Dermis microvascular lymphatic vessel endothelial cell (primary cell): ENCODE measurements at places on chromosomes 12 and 14. TPM values are rescaled to one million over a fixed set of nuclear protein-coding genes. Genes with fewer than 3 reads are reported as not detected.
A peak's percentile ranks its signal among the peaks of the same experiment; 100 is the strongest.

ADCY6 gene
- 27.2 and 35.7 TPM in 2 replicates for total RNA-seq

MARS1 gene
- 72.9 and 77.4 TPM in 2 replicates for total RNA-seq

SCN8A gene
- under 0.01 and 0.38 TPM in 2 replicates for total RNA-seq

KERA gene
- not detected in 2 replicates for total RNA-seq

CORO1C gene
- 190 and 213 TPM in 2 replicates for total RNA-seq

SOCS2 gene
- 60.9 and 64.4 TPM in 2 replicates for total RNA-seq

C12orf57 gene
- 88.7 and 206 TPM in 2 replicates for total RNA-seq

RHEBL1 gene
- 1.9 and 2.2 TPM in 2 replicates for total RNA-seq

GSG1 gene
- total RNA-seq, result not detected in 2 replicates

CLEC4E gene
- not detected in 2 replicates for total RNA-seq

ZBTB1 gene
- 33.4 and 40.8 TPM in 2 replicates for total RNA-seq

GRCh38 chr12:31325524-31325875, 450 bp downstream of the SINHCAF start:
- no peak for DNase-seq

GRCh38 chr12:59643550-59643949, 47.7 kb downstream of the SLC16A7 start:
- no peak for DNase-seq

- DNase-seq, result no peak
These were observed 458 bp downstream of the SSPN start for GRCh38 chr12:26195641-26196420.

GRCh38 chr14:22512106-22512814, 76.8 kb downstream of the DAD1 start:
- peak; percentile 12 for DNase-seq

- no peak for DNase-seq
These were observed 164.1 kb downstream of the EPS8 start for GRCh38 chr12:15625075-15625474.

GRCh38 chr12:111389635-111390034, 16.1 kb upstream of the SH2B3 start:
- DNase-seq, result no peak

GRCh38 chr12:64826234-64826633, 1.8 kb downstream of the TBC1D30 start:
- DNase-seq, result peak; percentile 80

GRCh38 chr12:1277905-1278304, 286.9 kb downstream of the ERC1 start:
- no peak for DNase-seq

GRCh38 chr12:79275631-79276030, 411.1 kb downstream of the SYT1 start:
- no peak for DNase-seq

- DNase-seq, result peak; percentile 31
These were observed 245.9 kb upstream of the DDHD1 start for GRCh38 chr14:53399057-53399456.

DNA sequence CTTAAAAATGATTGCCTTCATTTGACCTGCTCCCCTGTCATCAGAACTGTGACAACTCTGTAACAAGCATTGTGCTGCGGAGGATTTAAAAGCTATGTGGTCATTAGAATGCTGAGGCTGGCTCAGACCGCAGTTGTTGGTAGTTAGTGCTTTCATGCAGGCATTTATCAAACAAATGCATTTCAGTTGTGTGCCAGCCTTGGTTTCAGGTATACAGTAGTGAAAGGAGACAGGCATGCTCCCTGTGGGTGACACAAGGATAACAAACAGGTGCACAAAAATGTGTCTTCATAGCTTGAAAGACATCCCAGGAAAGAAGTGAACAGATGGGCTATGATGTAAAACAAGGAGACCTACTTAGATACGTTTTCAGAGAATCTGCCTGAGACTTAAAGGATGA, 60.6 kb downstream of the MARK3 start:
- no peak for DNase-seq

- no peak for DNase-seq
These were observed 100.6 kb upstream of the GRIP1 start for GRCh38 chr12:66779466-66779865.

- no peak for DNase-seq
These were observed 58.7 kb downstream of the GNS start for GRCh38 chr12:64700532-64700931.

- DNase-seq, result no peak
These were observed 62.4 kb downstream of the ATF7IP start for GRCh38 chr12:14427929-14428328.

GRCh38 chr12:6644257-6644596, 3.0 kb downstream of the ACRBP start:
- DNase-seq, result no peak

GRCh38 chr14:100891501-100892445, 11.7 kb downstream of the RTL1 start:
- DNase-seq, result no peak

DNA sequence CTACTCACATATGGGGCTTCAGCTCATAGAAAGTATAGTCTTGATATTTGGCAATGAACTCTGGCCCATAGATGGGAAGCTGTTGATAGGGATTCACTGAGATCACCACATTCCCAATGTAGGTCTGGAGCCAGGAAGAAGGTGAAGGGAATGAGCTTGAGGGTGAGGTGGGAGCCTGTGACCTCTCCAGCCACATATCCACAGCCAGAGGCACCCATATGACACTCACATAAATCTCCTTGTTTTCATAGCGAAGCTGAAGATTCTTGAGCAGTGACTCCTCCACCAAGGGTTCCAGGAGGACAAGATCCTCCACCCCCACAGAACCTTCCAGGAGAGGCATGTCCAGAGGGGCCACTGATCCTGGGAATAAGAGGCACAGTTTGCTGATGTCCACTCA, 1.9 kb downstream of the MYO1A start:
- no peak for DNase-seq

DNA sequence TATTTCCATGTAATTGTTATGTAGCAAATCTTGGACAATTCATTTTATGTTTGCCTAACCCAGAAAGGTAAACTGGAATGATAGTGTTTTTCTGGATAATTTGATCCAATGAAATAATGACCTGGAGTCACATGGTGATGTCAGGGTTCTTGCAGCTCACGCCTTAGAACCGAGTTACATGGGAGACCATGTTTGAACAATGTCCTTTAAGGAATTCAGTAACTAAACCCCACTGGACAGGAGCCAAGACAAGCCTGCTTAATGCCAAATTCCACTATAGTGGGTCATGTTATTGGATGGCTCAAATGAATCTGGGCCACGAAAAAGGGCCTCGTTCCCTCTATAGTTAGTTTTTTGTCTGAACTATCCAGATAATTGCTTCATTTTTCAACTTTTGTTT, 255.8 kb upstream of the HMGA2 start:
- peak; percentile 40 for DNase-seq

GRCh38 chr14:29681316-29681715, 246.3 kb downstream of the PRKD1 start:
- no peak for DNase-seq

DNA sequence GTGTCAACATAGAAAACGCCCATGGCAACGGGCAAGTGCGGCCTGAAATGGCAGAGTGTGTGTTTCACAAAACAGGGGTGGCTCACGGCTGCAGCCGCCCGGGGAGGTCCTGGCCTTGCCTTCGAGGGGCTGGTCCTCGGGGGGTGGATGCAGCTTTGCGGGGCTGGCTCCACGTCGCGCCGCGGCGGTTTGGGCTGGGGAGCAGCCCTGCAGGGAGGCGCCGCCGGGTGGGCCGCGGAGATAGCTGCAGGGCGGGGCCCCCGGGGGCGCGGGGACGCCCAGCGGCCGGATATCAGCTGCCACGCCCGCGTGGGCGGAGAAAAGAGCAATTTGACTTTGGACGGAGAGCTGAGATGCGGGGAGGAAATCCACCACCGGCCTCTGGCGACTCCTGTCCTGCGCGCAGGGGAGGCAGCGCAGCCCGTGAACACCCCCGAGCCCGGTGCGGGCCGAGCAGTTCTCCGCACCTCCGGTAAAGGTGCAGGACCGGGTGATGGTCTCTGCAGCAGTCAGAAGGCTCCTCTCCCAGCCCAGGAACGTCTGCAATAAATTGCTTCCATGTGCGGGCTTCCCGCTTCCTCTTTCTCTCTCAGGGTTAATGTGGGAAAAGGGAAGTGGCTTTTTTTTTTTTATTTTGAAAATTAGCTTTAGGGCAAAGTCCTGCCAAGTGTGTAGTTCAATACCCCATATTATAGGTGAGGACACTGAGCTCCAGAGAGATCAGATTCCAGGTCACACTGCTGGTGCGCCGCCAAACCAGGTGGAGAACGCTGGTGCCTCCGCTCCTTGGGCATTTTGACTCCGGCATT, 110.5 kb downstream of the ARF6 start:
- DNase-seq, result peak; percentile 38

DNA sequence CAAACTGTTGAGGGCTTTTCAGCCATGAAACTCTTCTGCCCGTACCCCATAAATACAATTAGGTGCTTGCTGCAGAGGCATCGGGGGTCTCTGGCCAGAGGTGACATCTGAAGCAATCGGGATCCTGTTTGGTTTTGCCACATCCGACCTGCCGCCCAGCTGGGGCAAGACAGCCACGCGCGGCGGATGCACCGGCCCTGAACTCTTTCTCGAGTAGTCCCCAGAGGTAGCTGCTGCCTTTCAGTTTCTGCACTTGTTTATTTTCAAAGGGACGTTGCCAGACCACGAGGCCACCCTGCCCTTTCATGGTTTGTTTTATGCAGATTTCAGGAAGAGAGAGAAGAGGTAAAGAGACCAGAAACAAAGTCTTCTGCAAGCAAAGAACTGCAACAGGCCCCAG, 10.6 kb upstream of the MLXIP start:
- DNase-seq, result no peak

GRCh38 chr14:61720294-61720661, 25.0 kb downstream of the HIF1A start:
- DNase-seq, result no peak

GRCh38 chr12:44217146-44217883, 381.4 kb downstream of the TMEM117 start:
- no peak for DNase-seq

DNA sequence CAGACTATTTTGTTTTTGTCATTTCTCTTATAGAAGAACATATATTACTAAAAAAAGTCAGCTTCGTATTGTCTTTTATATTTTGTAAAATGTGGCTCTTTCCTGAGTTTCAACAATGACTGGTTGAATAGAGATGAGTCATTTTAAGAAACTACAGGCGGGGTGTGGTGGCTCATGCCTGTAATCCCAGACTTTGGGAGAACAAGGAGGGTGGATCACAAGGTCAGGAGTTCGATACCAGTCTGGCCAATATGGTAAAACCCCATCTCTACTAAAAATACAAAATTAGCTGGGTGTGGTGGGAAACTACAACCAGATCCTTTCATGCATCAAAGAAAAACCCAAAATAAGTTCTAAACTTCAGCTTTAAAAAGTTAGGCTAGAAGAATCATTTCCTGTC, 28.8 kb downstream of the HECTD4 start:
- DNase-seq, result peak; percentile 41

DNA sequence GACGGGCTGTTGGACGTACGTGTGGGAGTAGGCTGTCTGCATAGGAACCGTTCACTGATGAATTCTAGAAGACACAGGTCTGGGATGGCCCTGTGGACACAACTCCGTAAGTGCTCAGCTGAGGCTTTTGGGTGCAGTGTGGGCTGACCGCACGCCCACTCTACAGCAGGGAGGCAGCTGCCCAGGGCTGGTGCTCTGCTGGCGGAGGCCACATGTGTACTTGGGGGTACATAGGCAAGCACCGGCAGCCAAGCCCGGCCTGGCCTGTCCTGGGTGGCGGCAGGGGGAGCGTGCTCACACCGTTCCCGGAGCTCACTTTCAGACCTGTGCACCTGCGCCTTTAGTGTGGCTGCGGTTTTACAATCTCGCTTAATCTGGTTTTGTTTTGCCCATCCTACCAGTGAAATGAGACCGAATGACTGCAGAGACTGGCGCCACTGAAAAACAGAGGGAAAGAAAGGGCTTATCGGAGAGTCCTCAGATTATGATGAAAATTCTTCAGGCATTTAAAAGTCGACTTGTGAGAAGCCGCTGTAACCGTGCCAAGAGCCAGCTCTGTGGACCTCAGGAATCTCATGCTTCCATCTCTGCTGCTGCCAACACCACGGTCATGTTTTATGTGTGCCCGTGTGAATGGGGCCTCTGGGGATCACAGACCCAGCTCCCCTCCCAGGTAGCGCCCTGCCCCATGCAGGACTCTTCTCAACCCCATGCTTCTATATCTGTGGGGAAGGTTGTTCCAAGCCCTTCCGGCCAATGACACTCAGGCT, 45.8 kb downstream of the SSH1 start:
- DNase-seq, result no peak

DNA sequence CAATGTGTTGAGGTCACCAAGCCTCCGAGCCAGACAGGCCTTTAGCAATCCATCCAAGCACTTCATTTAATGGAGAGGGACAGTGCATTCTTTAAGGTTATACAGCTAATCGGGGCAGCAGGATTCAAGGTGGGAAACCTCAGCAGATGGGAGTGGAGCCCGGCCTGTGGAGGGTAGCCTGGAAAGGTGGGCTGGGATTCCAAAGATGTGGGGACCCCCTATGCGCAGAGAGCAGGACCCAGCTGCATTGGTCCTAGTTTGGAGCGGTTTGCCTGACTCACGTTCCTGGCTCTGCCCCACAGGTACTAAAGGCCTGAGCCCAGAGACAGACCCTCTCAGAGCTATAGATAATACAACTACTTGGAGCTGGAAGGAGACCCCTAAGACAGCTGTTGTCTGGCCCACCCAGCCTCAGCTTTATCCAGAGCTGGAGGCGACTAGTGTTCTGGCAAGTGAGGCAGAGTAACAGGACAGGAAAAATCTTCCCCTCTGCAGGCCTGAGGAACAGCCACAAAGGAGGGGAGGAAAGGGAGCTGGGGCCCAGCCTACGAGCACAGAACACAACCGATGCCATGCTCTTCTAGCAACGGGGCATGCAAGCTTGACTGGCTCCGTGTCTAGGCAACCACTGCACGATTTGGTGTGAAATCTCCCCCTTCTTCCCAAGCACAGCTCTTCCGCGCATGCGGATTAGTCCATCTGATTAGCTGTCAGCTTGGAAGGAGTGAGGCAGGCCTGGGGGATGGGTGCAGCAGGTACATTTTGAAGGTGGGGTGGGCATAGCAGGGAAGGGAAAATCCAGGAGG, 1.1 kb upstream of the MYH7 start:
- no peak for DNase-seq

GRCh38 chr12:89775063-89775985, 66.7 kb upstream of the ATP2B1 start:
- no peak for DNase-seq

GRCh38 chr14:79057333-79057732, 887.2 kb downstream of the NRXN3 start:
- DNase-seq, result no peak

GRCh38 chr12:119713551-119714031, 45.7 kb downstream of the PRKAB1 start:
- no peak for DNase-seq

DNA sequence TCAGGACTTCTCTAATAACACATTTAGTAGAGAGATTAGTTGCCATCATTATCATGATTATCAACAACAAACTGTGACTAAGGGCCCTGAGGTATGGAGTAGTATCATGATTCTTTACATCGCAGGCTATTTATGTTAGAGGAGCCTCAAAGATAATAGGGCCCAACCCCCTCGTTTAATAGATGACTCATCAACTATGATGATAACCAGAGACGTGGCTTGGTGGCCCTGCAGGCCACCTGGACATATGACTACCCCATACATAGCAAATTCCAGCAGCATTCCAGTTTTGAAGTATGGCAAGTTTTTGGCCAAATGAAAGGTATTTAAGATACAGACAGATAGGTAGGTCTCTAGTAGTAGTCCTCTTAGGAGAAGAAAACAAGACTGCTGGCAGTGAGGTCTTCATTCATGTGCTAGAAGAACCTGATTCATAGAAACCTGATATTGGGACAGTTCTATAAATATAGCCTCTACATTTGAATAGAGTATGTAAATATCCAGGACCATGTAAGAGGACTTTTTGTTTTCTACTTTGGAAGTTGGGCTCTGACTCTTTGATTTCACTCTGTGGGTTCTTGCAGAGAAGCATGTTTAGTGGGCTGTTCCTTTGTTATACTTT, 5.6 kb downstream of the RIC8B start:
- peak; percentile 14 for DNase-seq
